ENCODE measurements at places on chromosomes 3 and 15.

DNA sequence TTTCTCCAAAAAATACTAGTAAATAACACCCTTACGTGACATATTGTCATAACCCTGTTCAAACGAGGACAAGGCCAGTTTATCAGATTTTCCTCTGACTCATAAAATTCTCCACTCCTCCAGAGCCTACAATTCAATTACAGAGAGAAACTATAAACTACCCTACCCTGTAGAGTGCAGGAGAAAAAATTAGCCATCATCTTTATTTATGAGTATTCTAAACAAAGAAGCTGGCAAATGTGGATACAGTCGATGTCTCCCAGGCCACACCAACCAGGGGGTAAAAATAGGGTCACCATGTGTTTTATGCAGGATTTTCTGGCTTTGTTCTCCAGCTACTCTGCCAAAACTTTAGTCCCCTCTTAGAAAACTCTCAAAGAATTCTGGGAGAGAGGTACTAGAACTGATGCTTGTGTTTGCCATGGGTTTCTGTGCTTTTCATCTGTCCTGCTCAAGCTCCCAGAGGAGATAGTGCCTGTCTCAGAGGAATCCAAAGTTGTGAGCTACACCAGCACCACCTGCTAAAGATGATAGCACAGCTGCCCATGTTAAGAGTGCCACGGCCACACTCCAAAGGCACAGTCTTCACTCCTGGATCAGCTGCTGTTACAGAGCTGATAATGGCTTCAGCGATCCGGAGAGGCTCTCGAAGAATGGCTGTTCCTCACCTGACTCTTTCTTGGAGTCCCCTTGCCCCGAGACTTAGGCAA, 150.2 kb downstream of the IMPG2 start:
- DNase-seq, result no peak

- no peak for DNase-seq
Observed at GRCh38 chr3:128307029-128307633, 153.8 kb downstream of the EEFSEC start.

- DNase-seq, result no peak
Observed at GRCh38 chr3:60720736-60721135, 530.5 kb downstream of the FHIT start.

GRCh38 chr3:157585386-157585785, 82.2 kb upstream of the VEPH1 start:
- DNase-seq, result no peak

GRCh38 chr3:16417945-16418739, 95.4 kb downstream of the RFTN1 start:
- no peak for DNase-seq
